ENCODE measurements at places on chromosomes 11 and 22.

DNA sequence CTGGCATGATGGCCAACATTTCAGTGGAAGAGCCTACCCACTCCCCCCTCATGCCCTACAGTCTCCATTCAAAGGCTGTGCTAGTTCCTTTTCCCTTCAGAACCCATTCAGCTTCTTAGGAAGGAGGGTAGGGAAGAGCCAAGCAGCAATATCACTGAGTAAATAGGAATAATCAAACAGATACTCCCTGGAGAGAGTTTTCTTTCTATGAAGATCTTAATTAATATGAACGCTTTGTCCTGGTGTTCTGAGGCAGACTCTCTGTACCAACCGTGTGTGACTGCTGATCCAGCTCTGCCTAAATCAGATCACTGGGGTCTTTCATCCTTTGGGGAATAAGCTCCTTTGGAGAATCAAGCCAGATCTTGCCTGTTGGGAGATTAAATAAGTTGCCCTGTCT lies 75.2 kb upstream of the NNMT start:
- DNase-seq: no peak

GRCh38 chr11:11230802-11231562 lies 122.1 kb downstream of the CSNK2A3 start:
- DNase-seq: no peak

DNA sequence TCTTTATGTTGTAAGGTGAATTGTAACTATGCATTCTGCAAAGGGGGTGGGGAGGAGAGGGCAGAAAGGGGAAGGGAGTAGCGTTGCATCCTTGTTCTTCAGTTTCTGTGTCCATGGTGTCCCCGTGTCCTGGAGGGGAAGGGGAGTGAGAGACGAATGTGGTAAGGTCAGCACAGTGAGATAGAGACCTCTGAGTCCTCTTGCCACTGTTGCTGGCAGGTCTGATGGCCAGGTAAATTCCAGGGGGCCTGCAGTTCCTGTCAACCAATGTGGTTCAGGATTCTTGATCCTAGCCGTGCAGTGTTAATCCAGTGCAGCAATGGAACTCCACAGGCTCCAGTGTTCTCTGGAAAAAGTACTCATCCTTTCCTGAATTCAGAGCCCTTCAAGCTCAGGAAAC lies 14.6 kb upstream of the ADSL start:
- DNase-seq: no peak

GRCh38 chr11:1209371-1210057 lies 13.4 kb upstream of the MUC5B start:
- DNase-seq: no peak

- DNase-seq: no peak
Observed at GRCh38 chr11:77035039-77035438, 841 bp downstream of the B3GNT6 start.

GRCh38 chr22:48876951-48877350 lies 950.7 kb downstream of the BRD1 start:
- DNase-seq: no peak

GRCh38 chr11:8650401-8650990 lies 32.0 kb downstream of the TRIM66 start:
- DNase-seq: no peak

- DNase-seq: no peak
Observed at GRCh38 chr22:27218012-27218920, 560.9 kb downstream of the MIAT start.

GRCh38 chr11:118931571-118931970 lies 5.8 kb upstream of the BCL9L start:
- DNase-seq: no peak

DNA sequence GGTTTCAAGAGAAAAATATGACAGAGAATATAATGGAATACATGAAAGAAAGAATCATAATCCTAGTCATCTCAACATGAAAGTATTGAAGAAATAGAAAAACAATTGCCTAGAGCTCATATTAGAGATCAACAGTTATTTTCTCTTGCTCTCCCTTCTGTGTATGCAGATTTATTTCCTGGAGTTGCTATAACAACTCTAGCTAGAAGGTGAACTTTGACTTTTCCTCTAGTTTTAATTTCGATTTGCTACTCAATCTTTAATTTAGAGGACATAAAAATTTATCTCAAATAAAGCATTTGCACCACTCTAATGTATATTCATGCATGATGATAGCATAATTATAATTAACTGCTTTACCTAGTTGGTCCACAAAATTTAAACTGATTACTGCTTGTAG lies 84.6 kb upstream of the PICALM start:
- no peak for DNase-seq

DNA sequence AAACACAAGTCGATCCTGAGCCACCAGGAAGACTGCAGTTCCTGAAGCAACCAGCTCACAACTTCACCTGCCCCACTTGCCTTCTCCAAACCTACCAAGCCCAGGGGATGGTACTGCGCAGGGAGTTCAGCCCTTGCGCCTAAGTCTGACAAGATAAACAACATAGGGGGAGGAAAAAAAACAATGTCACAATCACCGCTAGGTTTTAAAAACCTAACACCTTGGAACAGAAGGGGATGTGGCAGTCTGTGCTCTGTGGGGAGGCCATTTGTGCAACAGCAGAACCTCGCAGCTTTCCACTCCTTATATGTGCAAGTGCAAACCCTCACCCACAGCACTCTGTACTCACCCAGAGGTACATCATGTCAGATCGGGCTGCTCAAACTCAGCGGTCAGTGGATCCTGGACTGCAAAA lies 134.2 kb downstream of the RBFOX2 start:
- no peak for DNase-seq

- DNase-seq: no peak
Observed at GRCh38 chr11:95345651-95346050, 114.6 kb upstream of the SESN3 start.

- no peak for DNase-seq
Observed at GRCh38 chr11:8910649-8911026, 351 bp upstream of the AKIP1 start.

GRCh38 chr22:31323578-31324550 lies 22.3 kb downstream of the PATZ1 start:
- no peak for DNase-seq

- no peak for DNase-seq
Observed at GRCh38 chr11:64643920-64644646, 53.1 kb downstream of the SLC22A12 start.

GRCh38 chr11:19679952-19680828 lies 32.4 kb upstream of the NAV2 start:
- no peak for DNase-seq

DNA sequence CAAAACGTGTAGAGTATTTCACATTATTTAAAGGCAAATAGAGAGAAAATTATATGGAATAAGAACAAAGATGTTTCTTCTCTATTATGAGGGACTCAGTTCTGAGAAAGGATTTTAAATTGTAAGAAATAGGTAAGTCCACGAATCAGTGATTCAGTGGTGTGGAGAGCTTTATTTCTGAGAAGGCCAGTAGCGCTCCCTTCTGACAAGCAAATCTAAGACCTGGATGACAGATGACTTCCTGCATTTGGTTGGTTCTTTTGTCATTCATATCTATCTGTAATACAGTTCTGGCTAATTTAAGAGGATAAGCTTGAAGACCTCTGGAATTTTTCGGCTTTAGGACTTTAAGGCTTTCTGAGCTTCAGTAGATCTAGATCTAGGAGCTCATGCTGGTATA lies 7.0 kb downstream of the CD3E start:
- DNase-seq: no peak

GRCh38 chr11:85257837-85258236 lies 369.3 kb downstream of the DLG2 start:
- DNase-seq: no peak

- no peak for DNase-seq
Observed at GRCh38 chr22:47335460-47335859, 573.0 kb downstream of the TBC1D22A start.

DNA sequence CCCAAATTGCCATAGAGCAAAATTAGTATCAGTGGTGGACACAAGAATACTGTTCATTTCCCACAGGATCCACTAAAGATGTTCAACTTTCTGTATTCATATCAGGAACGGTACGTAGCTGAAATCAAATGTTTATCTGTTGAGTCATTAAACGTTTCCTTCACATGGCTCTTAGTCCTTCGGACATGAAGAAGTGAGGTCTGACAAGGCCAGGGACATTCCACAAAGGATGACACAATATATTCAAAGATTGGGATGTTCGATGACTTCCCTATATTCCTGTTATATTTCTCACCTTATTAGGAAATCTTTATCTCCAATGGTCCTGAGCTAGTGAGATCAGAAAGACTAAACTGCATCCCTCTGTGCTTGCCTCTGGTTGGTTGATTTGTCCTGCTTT lies 129.0 kb downstream of the ETS1 start:
- DNase-seq: no peak

DNA sequence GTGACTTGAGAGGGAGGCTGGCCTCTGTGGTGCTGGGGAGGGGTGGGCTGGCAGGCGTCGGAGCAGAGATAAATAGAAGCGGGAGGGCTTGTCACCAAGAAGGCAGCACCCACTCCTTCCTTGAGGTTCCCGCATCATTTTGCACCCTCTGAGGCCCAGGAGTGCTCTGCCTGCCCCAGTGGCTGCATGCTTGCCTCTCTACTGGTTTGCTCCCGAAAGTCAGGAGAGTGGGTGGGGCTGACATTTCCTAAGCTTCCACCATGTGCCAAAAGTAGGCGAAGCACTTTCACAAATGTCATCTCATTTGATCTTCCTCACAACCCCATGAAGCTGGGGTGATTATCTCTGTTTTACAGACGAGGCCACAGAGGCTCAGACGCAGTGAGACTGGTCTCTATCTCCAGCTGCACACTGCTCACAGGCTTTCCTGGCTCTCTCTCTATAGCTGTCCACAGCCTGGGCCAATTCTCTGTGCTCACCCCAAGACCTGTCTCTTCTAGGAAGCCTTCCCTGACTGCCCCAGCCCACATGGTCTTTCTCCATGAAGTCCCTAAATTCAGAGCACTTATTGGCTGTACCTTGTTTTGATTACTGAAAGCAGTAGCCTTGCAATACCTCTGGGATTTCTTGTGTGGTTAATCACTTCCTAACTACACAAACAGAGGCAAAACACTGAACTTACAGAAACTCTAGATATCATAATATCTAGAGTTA lies 2.6 kb upstream of the UCP3 start:
- DNase-seq: no peak

DNA sequence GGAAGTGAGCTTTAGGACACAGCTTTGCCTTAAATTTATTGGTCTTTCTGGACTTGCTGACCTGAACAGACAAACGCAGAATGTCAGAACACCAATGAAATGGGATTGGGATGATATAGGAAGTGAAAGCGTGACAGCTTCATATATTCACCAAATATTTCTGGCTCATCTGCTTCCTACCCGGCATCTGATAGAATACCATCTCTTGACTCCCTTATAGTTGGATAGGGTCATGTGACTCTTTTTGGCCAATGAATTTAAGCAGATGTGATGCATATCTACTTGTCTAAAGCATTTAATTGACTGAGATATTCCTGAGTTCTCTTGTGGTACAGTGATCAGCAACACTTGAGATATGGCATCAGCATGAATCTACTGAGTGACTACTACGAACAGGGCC lies 2.5 kb upstream of the CAPRIN1 start:
- no peak for DNase-seq

- no peak for DNase-seq
Observed at GRCh38 chr11:91133361-91133760, 910.5 kb upstream of the CHORDC1 start.

GRCh38 chr22:24076091-24076867 lies 65.2 kb downstream of the CABIN1 start:
- no peak for DNase-seq

DNA sequence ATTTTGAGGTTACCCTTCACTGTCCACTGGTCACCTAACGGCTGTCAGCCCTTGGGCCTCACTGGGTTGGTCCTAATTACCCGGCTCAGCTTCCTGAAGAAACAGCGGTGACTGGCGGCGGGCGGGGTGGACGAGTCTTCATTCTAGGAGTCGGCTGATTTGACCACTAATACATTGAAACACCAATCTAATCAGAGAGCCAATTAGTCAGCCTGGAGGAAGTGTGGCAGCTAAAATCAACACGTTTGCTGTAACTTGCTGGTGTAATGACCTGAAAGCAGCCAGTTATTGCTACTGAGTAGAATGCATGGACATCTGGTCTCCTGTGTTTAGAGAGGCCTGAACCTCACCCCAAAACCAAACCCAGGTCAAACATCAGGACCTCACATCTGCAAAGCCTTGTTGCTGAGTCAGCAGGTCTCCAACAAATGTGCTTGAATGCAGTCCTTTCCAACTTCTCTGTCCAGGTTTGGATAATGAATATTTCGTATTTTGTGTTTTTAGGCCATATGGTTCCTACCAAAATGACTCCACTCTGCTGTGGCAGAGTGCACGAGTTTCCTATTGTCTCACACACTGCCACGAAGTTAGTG lies 496.4 kb downstream of the BRD1 start:
- DNase-seq: no peak

- peak; percentile 1 for DNase-seq
Observed at GRCh38 chr22:21568347-21569075, 997 bp downstream of the UBE2L3 start.

DNA sequence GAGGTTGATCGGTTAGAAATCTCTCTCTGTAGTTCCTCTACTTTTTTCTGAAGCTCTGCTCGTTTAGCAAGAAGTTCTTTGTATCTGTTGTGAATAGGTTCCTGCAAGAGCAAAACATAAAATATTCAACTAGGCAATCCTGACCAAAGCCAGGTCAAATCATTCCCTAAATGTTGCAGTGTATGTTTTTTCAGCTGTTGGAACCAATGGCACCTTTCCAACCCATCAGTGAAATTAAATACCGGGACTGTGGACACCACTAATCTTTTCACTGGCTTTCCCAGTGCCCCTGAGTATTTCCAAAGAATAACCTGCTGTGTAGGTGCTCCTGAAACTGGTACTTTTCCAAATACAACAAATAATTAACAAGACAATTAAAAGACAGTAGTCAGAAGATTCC lies 45.1 kb downstream of the CEP57 start:
- DNase-seq: no peak

- no peak for DNase-seq
Observed at GRCh38 chr11:68436985-68437926, 23.3 kb upstream of the PPP6R3 start.

DNA sequence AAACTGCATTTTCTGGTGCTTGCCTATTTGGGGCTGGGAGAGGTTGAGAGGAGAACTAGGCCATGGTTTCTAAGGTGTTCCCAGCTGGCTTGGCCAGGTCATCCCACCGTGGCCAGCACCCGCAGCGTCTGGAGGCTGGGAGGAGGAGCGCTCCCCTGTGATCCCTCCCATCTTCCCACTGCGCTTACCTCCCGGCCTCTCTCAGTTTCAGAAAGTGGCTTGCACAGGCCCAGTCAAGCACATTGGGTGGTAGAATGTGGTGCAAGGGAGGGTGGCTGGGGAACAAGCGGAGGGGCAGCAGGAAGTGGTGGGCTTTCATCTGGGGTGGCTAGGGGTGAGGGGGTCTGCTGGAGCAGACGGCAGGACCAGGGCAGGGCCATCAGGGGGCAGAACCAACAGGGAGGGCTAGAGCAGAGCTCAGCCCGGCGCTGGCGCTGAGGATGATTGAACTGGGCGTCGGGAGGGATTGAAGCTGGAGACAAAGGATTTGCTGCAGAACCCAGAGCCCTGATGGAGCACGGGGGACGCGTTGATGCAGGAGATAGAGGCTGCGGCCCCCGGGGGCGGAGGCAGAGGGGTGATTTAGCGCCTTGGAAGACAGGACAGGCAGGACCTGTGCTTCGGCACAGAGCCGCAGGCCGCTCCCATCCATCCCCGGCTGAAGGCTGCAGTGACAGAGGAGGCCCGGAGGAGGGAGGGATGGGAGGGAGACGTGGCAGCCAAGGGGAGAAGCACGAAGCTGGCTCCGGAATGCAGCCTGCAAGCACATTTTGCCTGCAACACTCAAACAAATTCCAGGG lies 76.0 kb downstream of the TRIM29 start:
- DNase-seq: no peak

- DNase-seq: peak; percentile 98
Observed at GRCh38 chr11:117327567-117328374, at the start of gene CEP164. Gene CEP164 (plus strand): TSS chr11:117327854. CDS start chr11:117338587, 10,733 bp downstream.

- peak; percentile 27 for DNase-seq
Observed at GRCh38 chr22:42462016-42462415, 29.8 kb upstream of the NFAM1 start.
